ENCODE measurements at places on chromosomes 11 and 22.

- DNase-seq: no peak
Observed at GRCh38 chr22:30250661-30251267, 4.2 kb upstream of the LIF start.

- DNase-seq: no peak
Observed at GRCh38 chr11:62847767-62848314, 8.5 kb upstream of the WDR74 start.

GRCh38 chr11:34268906-34269430, 88.8 kb downstream of the ABTB2 start:
- no peak for DNase-seq

GRCh38 chr11:75944515-75944914, 129.5 kb downstream of the UVRAG start:
- no peak for DNase-seq

- no peak for DNase-seq
Observed at GRCh38 chr11:111982019-111982464, 43.2 kb upstream of the DLAT start.

DNA sequence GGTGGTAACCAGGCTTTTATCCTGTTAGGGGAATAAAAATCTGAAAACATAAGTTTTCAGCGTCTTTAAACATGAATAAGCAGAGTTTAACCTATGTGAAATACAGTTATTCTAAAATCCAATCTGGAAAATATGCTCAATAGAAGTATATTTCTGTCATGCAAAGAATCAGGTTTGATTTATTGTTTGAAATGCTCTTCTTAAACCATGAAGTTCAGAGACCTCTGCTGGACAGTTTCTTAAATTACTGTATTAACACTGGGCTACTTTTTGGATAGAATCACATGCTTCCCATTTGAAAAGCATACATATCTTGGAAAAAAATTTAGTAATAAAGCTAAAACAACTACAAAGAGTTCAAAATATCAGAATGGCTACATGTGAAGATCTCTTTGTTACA, 25.4 kb downstream of the APIP start:
- peak; percentile 46 for DNase-seq

DNA sequence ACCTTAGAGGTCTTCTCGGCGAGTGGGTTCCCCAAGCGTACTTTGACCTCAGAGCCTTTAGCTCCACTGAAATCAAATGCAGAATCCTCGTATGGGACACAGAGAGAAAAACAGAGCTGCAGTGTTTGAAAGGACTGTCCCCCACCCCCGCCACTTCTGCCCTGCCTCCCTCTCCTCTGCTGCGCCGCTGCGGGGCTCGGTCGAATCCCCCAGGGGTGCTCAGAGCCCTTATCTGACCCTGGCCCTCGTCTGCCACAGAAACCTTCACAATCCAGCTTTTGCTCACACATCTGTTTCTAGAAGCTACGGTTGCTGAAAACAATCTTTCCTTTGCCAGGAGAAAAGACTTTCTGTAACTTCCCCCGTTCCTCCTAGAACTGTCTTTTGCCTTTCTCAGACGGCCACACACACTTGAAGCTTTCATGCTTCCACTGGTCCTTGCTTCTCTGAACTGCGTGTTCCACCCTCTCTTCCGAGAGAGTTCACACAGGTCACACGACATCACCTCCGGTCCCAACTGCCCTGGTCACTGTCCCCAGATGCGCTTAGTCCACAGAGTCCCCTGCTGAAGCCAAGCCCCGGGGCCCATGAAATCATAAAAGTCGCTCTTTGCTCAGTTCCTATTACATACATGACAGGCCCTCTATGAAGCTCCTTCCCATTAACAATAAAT, 3.7 kb downstream of the SMIM35 start:
- DNase-seq: no peak

- no peak for DNase-seq
Observed at GRCh38 chr11:77515483-77515882, 41.6 kb upstream of the PAK1 start.

DNA sequence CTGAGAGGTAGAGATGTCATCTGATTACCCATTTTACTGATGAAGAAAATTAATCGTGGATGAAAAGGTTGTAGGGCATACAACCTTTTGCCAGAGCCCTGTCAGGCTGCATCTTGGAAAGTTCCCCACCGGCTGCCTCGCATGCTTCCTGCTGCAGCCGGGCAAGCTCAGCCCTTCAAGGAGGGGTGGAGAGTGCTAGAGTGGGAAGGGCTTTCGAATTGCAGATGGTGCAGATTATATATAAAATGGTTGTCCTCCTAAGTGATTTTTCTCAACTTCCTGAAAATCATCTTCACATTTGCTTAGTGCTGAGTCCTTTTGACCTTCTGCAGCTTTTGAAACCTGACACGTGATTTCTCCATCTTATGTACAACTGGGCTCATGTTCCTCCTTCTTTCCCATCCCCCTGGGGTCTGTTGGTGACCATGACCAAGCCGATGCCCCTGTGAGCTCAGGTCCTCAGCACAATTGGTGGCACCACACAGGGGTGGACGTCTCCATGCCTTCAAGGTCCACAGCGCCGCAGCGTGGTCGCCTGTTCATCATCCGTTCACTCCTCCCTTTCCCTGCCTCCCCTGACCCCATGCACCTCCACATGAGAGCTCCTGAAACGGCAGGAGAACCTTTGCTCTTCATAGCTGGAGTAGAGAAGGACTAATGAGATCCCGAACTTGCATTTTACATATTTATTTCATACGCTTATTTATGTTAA, 47.6 kb upstream of the MYO18B start:
- DNase-seq: no peak

DNA sequence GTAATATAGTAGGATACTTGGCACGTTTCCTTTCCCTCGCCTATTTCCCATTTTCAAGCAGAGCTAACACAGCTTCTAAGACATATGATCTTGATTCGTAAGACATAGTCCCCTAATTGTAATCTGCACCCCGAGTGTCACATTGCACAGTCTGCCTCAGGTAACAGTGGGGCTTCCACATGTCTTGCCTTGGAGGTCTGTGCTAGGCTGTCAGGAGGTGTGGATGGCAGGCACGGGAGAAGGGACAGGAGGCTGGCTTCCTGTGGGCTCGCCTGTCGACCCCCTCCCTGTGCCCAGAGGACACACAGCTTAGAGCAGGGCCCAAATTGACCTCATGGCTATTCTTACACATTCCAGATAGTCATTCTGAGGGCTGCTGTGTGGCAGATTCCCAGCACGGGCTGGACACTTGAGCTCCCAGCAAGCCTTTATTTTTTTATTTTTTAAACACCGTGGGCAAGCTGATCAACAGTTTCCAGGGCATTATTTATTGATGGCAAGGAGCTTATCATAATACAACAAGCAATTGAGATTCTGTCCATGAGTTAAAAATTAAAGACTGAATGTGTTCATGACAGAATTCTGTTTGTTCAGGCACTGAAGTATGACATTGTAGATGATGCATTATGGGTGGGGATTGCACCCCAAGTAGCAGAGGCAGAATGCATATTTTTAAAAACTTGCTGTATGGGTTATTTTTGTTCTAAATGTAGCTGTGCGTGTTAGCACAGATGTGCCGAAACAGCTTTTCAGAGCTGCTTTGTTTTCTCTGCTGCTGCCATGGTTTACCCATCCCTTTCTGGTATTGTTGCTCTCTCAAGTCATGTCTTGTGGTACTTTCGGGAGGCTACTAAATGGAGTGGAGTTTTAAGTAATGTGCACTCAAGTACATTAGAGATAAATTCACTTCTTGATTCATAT, 113.0 kb downstream of the ATXN10 start:
- no peak for DNase-seq

DNA sequence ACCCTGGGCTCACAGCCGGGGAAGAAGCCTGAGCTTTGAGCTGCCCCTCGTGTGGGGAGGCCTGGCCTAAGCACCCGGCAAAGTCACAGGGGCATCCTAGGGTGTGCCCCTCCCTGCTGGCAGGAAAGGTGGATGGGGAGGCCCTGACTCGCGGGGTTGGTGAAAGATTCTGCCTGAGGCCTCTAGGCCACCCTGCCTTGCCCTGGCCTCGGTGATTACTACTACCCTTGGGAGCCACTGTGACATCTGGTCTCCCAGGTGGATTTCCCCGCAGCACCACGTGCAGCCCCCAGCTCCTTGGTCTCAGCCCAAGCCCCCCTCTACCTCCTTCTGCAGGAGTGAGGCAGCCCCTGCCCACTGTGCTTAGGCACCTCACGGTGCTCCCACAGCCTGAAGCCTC, 23.9 kb downstream of the GNAZ start:
- no peak for DNase-seq

DNA sequence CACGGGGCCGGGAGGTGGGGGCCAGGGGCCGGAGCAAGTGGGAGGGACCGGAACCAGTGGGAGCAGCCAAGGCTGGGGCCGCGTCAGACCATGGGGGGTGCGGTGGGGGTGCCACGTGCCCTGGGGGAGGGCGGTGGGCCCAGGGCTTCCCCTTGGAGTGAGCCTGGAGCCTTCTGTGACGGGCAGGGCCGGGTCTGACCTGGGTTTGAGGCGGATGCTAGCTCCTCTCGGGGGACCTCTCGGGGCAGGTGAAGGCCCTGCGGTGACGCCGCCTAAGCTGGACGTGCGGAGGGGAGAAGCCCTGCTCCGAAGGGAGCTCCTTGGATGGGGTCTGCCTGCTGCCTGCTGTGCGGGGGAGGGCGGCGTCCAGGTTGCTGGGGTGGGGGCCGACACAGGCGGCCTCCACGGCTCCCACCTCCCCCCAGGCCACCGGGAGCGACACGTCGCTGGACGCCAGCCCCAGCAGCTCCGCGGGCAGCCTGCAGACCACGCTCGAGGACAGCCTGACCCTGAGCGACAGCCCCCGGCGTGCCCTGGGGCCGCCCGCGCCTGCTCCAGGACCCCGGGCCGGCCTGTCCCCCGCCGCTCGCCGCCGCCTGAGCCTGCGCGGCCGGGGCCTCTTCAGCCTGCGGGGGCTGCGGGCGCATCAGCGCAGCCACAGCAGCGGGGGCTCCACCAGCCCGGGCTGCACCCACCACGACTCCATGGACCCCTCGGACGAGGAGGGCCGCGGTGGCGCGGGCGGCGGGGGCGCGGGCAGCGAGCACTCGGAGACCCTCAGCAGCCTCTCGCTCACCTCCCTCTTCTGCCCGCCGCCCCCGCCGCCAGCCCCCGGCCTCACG, 115.0 kb downstream of the CACNA1I start:
- no peak for DNase-seq

GRCh38 chr11:88507771-88508417, 170.4 kb upstream of the CTSC start:
- DNase-seq: no peak

- no peak for DNase-seq
Observed at GRCh38 chr22:50307890-50308596, 597 bp upstream of the PLXNB2 start.

DNA sequence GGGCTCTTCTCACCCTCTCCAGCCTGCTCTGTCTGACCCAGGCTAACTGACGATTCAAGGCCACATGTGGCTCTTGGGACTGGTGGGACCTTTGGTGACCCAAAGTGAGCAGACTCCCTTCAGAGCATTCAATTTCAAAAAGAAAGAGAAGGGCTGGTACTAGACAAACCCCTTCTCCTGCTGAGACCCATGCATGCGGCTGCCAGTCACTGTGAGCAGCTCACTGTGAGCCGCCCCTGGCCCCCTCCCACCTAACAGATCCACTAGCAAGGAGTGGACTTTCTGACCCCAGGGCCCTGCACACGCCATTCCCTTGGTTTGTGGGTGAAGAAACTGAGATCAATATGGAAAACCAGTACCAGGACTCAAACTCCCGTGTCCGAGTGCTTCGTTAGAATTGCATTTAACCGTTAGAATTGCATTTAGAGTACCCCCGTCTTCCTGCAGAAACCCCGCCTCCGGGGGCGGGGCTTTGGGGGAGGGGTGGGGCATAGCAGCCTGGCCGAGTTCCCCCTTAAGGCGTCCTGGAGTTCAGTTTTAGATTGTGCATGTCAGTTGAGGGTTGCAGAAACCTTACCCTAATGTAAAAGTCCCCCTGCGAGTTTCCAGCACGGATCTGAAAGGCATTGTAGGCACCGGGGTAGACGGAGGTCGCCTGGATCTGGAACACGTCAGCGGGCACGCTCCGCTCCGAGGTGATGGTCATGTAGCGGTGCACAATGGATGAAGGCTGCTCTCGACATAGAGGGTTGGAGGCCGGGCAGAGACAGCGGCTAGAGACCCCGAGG, 5.1 kb downstream of the EFEMP2 start:
- DNase-seq: no peak

GRCh38 chr11:92226331-92227229, 2.0 kb downstream of the FAT3 start:
- DNase-seq: peak; percentile 24

DNA sequence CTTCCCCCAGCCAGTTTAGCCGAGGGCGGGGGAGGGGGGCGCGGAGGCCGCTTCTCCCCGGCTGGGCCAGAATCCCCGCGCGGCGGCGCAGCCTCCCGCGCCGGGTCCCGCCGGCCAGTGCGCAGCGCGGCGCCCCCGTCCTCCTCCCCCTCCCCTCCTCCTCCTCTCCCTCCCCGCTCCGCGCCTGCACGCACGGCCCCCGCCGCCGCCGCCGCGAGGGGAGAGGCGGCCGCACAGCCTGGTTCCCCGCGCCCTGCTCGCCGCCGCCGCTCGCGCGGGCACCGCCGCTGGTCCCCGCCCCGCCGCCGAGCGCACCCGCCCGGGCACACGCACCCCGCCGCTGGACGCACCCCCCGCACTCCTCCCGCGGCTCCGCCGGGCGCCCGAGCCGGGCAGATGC, at the start of gene FLRT1:
TSS of gene FLRT1 (plus strand) at position 356 of the 400 bp plus-strand sequence. CDS start 80,337 bp downstream, outside the sequence.
- no peak for DNase-seq

DNA sequence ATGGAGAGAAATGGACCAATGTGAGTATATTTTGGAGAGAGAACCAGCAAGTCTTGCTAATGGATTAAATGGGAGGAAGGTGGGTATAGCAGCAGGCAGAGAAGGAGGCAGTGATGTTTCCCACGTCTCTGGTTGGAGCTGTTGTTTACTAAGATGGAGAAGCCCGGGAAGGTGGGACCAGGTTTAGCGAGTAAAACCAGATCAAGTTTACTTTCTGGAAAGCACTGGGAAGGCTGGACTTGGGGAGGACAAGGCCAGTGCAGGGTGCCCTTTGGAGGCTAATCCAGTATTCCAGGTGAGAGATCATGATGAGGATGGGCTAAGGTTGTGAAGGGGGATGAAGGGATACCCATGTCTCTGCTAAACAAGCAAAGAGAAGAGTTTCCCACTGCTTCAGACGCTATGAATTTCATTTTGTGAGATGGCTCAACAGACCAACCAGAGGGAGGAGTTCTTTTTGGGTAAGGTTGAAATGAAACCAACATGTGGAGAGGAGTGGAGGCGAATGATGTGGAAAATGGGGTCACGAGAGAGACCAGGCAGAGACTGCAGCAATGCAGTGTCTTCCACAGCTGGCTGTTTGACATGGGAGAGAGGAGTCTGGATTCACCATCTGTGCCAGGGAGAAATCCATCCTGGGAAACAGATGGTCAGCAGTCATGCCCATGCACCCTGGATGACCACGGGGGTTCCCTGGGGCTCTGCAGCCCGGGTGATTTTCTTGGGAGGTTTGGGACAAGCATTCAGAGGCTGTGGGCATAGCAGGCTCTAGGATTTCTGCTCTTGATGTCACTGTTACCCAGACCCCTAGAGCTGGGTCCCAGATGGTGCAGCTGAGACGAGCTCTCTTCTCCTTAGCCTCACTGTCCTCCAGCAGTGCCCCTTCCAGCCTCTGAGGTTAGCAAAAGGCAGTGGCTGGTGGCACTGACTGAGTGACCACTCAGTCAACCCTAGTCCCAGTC, 24.9 kb downstream of the COMMD9 start:
- no peak for DNase-seq

GRCh38 chr11:36098087-36098486, 154.2 kb downstream of the LDLRAD3 start:
- no peak for DNase-seq

- DNase-seq: no peak
Observed at GRCh38 chr11:11010624-11011127, 152.8 kb upstream of the ZBED5 start.

- no peak for DNase-seq
Observed at GRCh38 chr11:100460426-100460825, 226.7 kb upstream of the ARHGAP42 start.

- no peak for DNase-seq
Observed at GRCh38 chr11:16874275-16874975, 136.0 kb downstream of the C11orf58 start.

Measured in NCI-H446 treated with DMSO at 0.1 percent for 48 hours (cell line).